SK-MEL-5 (cell line): ENCODE measurements at places on chromosomes 5 and 9.

DNA sequence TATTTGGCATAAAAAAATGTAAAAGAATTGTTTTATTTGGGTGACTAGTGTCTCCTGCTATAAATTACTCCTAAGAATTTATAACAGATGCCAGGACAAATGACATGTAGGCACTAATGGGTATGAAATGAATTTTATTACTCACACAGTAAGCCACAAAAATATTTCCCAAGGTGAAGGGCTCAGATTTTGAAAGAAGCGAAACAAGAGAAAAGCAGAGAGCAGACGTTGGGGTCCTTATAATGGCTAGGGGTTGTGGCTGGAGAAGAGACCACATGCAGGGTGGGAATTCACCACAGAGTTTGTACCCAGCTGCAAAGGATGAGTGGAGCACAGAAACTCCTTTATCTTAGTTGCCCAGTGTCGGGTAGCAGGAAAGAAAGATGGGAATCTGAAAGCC, 45.0 kb upstream of the PRR16 start:
- no peak for DNase-seq

DNA sequence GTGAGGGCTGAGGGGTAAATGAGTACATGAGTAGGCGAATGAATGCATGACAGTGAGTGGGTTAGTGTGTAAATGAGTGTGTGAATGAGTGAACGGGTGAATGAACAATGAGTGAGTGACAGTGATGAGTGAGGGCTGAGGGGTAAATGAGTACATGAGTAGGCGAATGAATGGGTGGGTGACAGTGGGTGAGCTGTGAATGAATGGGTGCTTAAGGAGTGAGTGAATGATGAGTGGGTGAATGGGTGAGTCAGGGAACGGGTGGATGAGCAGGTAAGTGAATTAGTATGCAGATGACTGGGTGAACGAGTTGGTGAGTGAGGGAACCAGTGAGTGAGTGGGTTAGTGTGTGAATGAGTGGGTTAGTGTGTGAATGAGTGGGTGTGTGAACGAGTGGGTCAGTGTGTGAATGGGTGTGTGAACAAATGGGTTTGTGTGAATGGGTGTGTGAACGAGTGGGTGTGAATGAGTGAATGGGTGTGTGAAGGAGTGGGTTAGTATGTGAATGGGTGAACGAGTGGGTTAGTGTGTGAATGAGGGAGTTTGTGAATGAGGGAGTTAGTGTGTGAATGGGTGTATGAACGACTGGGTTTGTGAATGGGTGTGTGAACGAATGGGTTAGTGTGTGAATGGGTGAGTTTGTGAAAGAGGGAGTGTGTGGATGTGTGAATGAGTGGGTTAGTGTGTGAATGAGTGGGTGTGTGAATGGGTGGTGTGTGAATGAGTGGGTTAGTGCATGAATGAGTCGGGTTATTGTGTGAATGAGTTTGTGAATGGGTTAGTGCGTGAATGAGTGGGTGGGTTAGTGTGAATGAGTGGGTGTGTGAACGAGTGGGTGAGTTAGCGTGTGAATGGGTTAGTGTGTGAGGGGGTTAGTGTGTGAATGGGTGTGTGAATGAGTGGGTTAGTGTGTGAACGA, 32.9 kb downstream of the NKD2 start:
- no peak for DNase-seq

- DNase-seq = no peak
Measured at GRCh38 chr9:129178568-129179382, 714 bp upstream of the IER5L start.

- DNase-seq = no peak
Measured at GRCh38 chr9:121559183-121559582, 59.5 kb upstream of the GGTA1 start.

- DNase-seq = no peak
Measured at GRCh38 chr9:81893929-81894328, 34.3 kb upstream of the SPATA31D4 start.

DNA sequence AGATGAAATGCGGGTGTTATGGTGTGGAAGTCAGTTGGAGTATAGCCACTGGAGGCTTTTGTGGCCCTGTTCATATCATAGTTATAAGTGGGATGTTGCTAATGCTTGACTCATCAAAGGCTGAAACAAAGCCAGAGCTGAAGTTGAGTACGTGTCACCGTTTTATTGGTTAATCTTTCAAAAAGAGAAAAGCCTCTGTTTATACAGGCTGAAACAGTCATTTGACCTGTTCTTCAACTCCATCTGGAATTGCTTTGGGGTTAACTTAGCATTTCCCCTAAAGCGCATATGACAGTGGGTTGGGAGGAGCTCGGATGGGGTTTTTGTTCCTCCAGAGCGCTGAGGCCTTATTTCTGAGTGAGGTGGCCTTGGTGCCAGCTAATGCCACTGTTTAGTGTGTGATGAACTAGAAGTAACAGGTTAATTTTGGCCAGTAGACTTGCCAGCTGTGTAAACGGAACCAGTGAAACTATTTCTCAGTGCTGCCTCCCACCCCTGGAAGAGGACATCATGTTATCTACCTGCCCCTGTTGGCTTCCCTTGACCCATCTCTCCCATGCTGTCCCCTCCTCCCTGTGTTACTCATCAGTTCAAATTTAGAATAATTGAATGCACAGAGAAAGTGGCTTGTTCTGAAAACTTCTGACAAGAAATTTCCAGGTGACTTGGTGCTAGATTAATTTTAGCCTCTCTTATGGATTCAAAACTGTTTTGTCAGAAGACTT, 34.2 kb downstream of the MTAP start:
- DNase-seq = no peak

- DNase-seq = no peak
Measured at GRCh38 chr5:13248253-13248652, 696.2 kb downstream of the DNAH5 start.

DNA sequence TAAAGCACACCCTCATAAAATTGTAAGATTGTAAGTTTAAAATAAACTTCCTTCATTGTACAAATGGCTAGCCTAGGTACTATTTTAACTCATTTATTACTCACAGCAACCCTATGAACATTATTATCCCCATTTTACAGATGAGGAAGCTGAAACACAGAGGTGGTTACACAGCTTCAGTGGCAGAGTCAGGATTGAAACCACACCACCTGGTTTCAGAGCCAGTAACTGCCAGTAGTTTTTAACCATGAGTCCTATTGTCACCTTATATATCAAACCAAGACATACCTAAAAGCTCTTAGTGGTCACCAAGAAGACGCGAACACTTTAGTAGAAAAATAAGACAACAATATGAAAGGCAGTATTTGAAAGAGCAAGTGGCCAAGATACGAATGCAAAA, 16.1 kb downstream of the SH3GL2 start:
- DNase-seq = no peak

GRCh38 chr9:125621170-125621569, 85.8 kb downstream of the MAPKAP1 start:
- DNase-seq = no peak

DNA sequence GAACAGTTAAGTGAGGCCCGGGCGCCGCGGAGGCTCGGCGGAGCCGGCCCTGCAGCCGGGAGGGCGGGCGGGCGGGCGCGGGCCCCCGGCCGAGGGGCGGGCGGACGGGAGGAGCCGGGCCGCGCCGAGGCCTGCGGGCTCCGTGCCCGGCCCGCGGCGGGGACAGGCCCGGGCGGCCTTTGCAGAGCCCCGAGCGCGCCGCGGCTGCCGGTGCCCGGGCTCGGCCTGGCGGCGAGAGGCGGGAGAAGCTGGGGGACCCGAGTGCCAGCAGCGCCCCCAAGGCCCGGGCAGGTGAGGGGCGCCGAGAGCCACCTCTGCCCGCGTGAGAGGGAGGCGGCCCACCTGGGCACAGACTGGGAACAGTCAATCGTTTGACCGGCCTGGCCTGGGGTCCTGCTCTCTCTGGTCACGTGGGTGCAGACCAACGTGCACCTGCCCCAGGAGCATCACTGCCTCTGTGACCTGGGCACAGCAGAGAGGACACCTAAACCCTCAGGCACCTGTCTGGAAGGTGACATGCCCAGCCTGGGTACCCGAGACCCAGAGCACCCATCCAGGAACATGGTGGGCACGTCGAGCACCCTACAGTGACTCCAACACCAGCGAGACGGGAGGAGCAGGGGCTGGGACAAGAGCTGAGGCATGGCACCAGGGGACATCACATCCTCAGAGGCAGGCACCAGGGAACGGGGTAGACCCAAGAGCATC, 531 bp downstream of the MVB12B start:
- no peak for DNase-seq

- DNase-seq = no peak
Measured at GRCh38 chr5:12794476-12795332, 890.5 kb upstream of the CTNND2 start.

DNA sequence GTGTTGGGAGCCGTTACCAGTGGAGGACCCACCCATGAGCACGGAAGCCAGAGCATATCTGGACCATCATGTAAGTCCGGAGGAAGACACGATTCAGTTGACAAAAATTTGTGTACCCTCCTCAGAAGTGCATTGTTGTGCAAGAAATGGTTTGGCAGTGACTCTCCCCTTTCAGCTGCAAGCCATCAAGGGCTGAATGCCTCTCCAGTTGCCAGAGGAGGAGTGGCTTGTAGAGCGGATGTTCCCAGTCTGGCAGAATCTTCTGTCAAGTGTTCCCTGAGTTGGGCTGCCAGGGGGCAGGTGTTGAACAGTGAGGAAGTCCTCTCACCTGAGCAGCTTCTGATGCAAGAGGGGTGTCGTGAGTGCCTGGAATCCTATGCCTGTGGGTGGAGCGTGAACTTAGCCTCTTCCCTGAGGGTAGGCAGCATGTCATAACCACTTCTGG, 27.6 kb upstream of the CDKN2AIPNL start:
- peak; percentile 33 for DNase-seq

DNA sequence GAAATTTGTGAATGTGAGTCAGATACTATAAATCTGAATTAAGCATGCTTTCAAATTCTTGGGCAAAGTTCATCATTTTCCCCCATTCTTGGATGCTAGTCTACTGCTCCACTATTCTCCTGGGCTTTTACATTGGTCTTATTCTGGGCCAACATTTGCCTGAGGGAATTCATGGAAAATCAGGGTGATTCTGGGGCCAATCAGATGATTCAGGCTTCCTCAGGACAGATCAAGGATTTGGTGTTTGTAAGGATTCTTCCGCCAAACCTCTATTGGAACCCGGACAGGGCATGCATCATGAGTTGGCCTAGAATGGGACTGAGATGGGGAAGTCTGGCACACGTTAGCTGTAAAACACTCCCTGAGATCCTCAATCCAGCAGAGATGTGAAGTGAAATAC, 113.8 kb downstream of the MEF2C start:
- no peak for DNase-seq

GRCh38 chr5:86880785-86881492, 263.2 kb downstream of the COX7C start:
- peak; percentile 92 for DNase-seq

- peak; percentile 41 for DNase-seq
Measured at GRCh38 chr9:126093771-126094170, 232.9 kb upstream of the MVB12B start.

DNA sequence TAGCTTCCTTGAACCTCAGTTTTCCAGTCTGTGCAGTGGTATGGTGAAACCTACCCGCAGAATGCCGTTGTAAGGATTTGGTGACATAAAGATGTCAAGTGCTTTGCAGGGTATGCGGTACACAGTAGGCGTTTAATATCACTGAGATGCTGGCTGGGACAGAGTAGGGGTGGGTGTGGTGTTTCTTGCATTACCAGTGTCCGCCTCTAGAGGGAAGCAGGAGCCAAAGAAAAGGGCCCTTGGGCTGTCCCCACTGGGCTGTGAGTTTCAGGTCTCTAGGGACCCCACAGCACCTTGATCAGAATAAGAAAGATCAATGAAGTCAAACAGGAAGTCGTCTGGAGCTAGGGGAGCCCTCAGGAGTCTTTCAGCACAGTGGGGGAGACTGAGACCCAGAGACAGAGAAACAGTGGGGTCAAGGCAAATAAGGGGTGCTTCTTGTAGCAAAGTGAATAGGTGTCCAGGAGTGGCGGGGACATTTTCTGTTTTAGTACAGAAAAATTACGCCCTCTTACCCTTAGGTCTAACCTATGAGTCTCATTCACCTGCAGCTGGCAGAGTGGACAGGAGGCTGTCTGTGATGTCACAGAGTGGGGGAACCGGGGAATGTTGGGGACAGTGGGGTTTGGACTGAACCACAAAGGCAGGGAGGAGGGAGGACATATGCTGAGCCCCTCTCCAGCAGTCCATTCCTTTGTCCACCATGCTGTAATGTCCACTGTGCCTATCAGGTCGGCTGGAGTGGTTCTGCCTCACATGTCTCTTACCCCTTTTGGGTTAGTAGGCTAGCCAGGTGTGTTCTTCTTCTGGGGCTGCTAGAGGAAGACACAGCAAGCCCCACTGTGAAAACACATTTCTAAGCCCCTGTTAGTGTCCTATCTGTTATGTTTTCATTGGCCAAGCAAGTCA, 4.7 kb upstream of the TEX53 start:
- peak; percentile 61 for DNase-seq

GRCh38 chr5:20556115-20556763, 568.2 kb upstream of the CDH18 start:
- DNase-seq = no peak

- DNase-seq = no peak
Measured at GRCh38 chr9:82588301-82589180, 474.4 kb downstream of the RASEF start.

- peak; percentile 100 for DNase-seq
Measured at GRCh38 chr5:16456103-16456832, 9.3 kb downstream of the ZNF622 start.

- no peak for DNase-seq
Measured at GRCh38 chr5:102200861-102201260, 95.2 kb downstream of the SLCO4C1 start.

DNA sequence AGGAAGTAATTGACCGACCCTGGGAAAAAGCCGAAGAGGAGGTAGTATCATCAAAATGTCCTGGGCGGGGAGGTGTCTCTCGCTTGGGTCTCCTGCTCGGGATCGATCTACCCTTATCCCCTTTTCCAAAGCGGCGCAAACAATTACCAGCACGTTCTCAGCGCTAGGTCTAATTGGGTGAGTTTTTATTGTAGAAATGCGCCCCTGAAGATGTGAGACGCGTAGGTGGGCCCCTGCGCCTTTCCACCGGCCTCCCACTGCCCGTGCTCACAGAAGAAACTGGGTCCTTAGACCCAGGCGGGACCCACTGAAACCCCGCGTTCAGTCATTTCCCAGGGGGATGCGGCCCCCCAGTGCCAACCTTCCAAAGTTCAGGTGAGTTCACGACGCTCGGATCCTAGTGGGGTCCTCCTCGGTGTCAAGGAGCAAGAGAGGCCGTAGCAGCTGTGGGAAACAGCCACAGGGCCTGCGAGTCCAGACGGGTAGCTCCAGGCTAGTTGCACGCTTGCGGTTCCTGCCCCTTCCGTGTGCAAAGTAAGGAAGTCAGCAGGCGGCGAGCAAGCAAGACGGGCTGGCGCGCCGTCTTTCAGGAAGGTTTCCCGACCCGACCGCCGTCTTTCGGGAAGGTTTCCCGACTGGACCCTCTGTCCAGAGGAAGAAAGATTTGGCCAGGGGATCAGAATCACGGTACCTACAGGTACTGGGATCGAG, 1.5 kb downstream of the SMIM32 start:
- no peak for DNase-seq

DNA sequence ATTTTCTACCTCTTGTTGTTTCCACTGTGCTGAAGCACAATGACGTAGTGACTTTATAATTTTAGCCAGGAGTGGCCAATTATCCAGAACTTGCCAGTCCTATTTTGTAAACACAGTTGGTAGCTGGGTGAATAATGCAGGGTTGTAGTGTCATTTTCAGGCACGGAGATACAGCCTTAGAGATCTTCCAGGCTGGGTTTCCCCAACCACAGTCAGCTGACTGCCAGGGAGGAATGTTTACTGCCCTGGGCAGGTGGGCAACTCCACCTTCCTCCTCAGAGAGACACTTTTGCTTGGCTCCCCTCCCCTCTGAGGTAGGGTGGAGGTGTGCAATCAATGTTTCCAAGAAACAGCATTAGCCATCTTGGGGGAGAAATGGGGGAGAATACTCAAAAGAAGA, 228.1 kb upstream of the NR4A3 start:
- DNase-seq = no peak
